Activated CD8-positive, alpha-beta memory T cell treated with anti-CD3 and anti-CD28 coated beads for 1 hour (primary cell): ENCODE measurements at places on chromosomes 2 and 18.
A peak's percentile ranks its signal among the peaks of the same experiment; 100 is the strongest.

GRCh38 chr2:39210846-39211245 lies 32.9 kb downstream of the CDKL4 start:
- DNase-seq: no peak

DNA sequence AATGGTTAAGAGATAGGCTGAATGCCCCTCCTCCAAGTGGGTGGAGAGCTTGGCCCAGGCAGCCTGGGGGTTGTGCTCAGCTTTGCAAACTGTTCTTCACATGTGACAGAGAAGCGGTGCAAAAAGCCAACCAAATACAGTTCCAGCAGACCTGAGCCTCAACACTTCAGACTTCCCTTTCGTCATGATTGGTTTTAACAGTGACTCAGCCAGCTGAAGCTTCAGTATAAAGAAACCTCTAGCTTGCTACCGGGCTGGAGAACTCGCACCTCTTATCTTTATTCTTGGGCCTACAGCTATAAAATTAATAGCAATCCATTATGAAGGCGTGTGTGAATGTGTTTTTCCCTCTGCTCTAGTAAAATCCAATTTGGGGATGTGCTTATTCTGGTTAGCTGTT lies 20.0 kb downstream of the SETBP1 start:
- no peak for DNase-seq

DNA sequence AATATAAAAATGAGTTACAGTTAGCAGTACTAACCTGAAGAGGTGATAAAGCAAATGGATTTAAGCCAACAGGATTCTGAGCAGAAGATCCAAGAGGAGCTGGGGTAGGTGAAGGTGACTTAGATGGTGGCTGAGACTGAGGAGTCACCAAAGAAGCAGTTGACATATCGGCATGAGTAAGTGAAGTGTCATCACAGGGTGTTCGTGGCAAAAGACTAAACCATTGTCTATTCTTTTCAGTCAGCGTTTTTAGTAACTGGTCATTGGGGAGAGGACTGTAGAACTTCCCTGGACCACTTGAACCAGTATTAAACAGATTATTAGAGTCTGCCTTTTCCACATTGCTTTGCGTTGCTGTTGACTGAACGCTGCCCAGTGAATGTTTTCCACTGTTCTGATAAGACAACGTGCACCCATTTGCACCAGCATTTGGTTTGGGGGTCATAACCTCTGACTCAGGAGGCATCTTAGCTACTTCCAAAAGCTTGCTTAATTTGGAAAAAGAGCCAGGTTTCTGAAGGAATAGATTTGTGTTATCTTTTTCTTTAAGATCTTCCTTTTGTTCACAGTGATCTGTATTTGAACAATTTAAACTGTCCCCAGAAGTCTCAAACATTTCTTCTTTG lies 63.3 kb upstream of the WDSUB1 start:
- no peak for DNase-seq

DNA sequence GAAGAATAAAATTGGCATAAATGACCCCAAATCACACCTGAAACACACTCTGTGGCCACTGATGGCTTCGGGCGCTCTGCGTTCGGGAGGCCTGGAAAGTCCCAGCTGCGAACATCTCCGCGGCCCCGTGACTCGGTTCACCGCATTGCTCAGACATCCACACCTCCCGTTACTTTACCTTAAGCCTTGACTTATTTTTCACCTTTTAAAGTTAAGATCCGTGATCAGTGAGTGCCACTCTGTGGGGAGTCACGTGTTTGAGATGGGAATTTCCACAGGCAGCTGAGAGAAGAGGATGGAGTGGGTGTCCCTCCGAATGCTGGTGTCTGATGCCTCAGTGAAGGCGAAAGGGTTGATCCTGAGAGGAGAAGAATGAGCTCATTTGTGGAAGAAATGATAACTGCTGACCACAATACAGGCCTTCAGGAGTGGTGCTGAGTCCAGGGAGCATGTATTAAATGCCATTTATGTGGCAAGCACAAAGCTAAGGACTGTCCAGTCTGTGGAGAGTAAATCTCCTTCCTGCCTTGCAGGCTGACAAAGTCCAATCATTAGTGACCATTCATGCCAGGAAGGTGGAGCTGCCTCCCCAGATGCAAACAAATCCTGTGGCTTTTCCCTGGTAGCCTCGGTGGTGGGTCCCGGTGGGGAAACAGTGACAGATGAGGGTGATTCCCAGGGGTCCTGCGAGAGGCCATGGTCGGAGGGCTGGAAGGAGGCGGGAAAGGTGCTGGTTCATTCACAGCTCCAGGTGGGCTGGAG lies 168.8 kb downstream of the RTP5 start:
- no peak for DNase-seq

DNA sequence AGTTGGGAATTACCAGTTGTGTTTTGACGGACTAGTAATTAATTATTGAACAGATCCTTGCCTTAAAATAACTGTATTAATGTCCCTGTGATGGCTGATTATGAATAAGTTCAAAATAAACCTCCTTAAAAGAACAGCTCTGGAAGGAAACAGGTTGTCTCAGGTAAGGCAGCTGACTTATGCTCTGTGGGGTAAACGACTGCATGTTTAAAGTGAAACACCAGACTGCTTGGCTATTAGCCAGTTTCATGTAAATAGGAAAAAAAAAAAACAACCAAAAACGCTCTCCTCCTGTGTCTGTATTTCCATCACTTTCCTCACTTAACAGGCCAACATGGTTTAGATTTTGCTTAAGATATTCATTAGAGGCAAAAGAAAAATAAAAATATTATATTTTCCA lies 243.6 kb downstream of the TMEM182 start:
- DNase-seq: no peak

- DNase-seq: no peak
Measured at GRCh38 chr2:219369447-219369861, 18.3 kb downstream of the DNPEP start.

DNA sequence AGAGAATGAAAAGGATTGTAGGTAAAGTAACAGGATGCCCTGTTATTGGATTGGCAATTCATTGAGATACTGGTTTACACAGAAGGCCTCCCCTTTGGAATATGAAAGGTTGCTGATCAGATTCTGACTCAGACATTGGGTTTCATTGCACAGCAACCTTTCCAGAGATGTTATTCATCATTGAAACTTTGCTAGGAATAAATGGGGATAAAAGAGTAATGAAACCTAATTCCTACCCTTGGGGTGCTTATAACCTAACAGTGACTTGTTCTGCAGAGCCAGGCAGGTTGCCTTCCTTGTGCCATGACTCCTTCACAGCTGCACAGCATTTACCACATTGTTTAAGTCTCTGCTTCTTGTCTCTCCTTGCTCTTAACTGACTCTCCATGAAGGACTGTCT lies 5.0 kb downstream of the NAB1 start:
- no peak for DNase-seq

- no peak for DNase-seq
Measured at GRCh38 chr2:169339657-169340056, 22.7 kb downstream of the LRP2 start.

DNA sequence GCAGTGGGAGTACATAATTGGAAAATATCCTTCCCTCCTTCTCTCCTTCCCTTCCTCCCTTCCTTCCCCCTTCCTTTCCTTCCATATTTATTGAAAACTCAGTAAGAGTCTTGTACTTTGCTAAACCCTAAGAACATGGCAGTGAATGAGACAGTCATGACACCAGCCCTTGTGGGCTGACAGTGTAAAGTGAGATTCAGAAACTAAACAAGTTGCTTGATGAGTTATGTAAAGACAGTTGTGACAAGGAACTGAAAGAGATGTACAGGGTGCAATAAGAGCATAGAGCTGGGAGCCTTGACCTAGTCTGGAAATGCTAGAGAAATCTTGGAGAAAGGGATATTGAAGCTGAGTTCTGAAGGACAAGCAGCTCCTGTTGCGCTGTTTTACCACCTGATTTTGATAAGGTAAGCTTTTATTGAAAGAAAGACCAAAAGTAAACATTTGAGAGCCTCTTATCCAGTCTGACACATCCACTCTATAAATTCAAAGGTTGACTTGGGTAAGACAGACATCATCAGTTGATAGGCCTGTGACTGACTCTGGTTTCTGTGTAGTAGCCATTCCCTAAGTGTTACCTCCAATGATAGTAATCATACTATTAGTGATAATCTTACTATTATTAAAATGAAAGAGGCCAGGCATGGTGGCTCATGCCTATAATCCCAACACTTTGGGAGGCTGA lies 66.5 kb upstream of the SKOR2 start:
- DNase-seq: no peak

- DNase-seq: no peak
Measured at GRCh38 chr2:46331109-46331766, 34.0 kb downstream of the EPAS1 start.

- DNase-seq: no peak
Measured at GRCh38 chr18:2716394-2717326, 61.1 kb downstream of the SMCHD1 start.

DNA sequence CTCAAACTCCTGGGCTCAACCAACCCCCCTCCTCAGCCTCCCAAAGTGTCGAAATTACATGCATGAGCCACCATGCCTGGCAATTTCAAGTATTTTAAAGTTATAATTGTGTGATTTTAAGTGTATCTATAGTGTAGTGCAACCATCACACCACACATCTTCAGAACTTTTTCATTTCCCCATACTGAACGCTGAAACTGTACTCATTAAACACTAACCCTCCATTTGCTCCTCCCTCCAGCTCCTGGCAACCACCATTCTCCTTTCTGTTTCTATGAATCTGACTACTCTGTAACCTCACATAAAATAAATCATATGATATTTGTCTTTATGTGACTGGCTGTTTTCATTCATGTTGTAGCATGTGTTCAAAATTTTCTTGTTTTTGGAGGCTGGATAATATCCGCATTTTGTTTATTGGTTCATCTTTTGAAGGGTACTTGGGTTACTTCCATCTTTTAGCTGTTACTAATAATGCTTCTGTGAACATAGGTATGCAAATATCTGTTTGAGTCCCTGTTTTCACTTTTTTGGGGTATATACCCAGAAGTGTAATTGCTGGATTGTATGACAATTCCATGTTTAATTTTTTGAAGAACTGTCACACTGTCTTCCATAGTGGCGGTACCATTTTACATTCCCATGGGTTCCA lies 188.2 kb downstream of the PLCL1 start:
- DNase-seq: no peak

DNA sequence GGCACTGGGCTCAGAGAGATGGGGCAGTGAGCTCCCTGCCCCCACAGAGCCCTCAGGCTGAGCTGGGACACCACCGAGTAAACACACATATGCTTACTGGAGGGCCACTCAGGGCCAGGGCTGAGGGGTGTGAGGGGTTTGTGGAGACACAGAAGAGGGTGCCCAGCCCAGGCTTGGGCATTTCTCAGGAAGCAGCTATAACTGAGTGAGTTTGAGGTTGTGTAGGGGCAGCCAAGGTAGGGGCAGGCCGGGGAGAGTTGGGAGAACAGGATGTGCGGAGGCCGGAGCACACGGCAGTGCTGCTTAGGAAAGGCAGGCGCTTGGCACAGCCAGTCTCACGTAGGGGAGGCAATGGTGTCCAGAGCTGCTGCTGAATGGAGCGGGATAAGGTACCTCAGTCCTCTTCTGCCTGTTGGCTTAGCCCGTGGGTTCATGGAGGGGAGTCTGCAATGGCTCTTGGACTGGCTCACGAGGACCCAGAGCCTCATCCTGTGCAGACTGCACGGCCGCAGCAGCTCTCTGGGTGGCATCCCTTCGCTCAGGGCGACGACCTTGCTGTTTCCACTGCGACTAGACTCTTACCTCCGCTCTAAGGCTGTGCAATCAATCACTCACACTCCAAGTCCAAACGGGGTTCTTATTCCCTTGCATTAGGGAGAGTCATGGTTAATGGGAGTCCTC lies 466.1 kb upstream of the HS6ST1 start:
- DNase-seq: no peak

- DNase-seq: peak; percentile 22
Measured at GRCh38 chr2:73970850-73971471, 13.7 kb upstream of the TET3 start.
